ENCODE measurements at places on chromosomes 1 and 21.

DNA sequence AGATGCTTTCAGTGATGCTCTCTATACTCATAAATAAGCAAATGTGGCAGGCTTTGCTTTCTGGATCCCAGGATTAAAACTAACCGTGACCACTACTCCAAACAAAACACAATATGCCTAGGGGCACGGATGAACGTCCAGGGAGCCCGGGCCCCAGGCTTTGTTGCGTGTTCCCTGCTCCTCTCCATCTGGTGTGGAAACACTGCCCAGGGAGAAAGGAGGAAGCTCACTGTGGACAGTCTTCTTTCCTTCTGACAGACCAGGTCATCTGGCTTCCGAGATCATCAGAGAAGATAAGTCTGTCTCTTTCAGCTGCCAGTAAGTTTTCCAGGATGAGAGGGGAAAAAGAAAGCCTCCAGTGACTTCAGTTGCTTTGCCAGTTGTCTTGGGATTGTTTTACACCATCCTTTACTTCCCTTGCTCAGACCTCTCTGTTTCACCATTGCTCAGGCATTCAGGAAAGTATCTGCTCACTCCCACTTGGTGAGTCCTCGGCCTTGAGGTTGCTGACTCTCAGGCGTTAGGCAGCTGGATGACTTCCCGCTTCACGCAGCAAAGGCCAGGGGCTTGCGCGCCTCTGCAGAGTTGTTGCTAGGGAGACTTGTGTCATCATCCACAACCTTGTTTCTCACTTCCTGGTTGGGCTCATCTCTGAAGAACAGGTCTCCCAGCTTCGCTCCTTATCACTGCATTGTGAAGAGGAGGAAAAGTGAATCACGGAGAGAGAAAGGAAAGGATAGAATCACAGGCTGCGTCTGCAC, 20.6 kb upstream of the PGD start:
- DNase-seq = no peak

GRCh38 chr21:42214921-42215320, 4.0 kb upstream of the ABCG1 start:
- no peak for DNase-seq

- no peak for DNase-seq
Observed at GRCh38 chr1:40341491-40342380, 24.6 kb upstream of the COL9A2 start.

DNA sequence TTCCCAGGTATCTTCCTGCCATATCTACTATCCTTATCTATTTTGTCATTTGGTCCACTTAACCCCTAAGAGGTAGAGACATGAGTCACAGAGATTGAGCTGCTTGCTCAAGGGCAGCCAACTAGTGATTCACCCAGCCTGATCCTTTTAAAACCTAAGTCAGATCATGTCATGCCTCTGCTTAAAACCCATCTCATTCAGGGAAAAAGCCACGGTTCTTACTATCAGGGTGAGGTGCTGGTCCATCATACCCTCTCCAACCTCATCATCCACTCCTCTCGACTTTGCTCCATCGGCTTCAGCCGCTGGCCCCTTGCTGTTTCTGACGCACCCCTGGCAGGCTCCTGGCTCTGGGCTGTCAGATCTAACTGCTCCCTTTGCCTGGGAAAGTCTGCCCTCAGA, 14.4 kb upstream of the PPP1R15B start:
- no peak for DNase-seq

DNA sequence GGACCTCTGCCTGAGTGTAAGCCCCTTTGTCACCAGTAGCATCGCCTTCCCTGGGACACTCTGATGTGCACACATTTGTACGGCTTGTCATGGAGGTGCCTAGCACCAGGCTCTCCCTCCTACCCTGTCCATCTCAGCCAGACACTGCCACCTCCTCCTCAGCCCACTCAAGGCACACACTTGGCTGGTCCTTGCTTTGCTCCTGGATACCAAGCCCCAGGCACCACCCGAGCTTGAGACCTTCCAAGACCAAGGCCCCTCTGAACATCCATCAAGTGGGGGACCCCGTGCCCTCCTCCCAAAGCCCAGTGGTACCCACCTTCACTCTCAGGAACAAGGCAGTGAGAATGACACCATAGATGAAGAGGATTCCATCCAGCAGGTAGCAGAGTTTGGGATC, 78.0 kb downstream of the CD247 start:
- no peak for DNase-seq

GRCh38 chr1:206784471-206784903, 12.2 kb upstream of the IL10 start:
- peak; percentile 85 for DNase-seq

DNA sequence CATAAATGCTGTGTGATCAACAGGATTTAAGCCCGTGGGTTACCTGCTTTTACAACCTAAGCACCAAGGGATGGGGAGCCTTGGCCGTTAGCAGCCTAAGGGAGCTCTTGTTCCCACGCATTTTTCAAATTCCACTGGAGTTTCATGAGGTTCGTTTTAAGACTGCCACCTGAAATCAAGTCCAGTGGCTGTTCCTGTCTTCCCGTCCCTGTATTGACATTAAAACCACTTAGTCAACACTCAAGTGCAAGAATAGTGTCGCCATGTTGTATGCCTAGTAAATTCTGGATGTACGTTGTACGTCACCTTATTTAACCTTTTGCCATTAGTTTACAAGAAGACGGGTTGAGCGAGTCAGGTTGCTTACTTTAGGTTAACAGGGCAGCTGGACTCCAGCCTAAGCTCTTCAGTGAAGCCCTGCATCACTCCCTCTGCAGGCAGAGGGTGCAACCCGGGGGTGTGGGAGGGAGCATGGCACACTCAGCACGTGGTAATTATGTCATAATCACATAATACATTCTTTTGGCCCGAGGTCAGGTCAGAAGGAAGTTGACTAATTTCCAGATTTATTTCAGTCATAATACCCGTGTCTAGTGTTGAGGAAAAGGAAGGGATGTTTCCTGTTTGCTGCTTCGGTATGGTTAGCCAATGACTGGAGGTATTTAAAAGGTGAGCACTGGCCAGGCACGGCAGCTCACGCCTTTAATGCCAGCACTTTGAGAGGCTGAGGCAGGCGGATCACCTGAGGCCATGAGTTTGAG, 42.5 kb downstream of the CNST start:
- DNase-seq = peak; percentile 12

- no peak for DNase-seq
Observed at GRCh38 chr1:97936976-97937375, 16.1 kb upstream of the DPYD start.

GRCh38 chr1:225644666-225645065, 8.3 kb downstream of the ENAH start:
- no peak for DNase-seq

- DNase-seq = no peak
Observed at GRCh38 chr1:225914947-225915346, 9.1 kb downstream of the PYCR2 start.

- DNase-seq = no peak
Observed at GRCh38 chr1:56850411-56850810, 4.2 kb upstream of the C8A start.
